Frontal cortex (tissue), 4 donors: ENCODE measurements at places on chromosomes 13 and 19. TPM values are rescaled to one million over a fixed set of nuclear protein-coding genes. Genes with fewer than 3 reads are reported as not detected.

The BABAM1 gene
- 66.9 TPM for total RNA-seq

The ZNF253 gene
- total RNA-seq = 41.2 TPM

The FAM124A gene
- 8.6 TPM for total RNA-seq

The LRP3 gene
- total RNA-seq = 93.8 TPM

The NDUFA7 gene
- 7.3 TPM for total RNA-seq

The SSC5D gene
- under 0.01 TPM for total RNA-seq

The FXYD1 gene
- total RNA-seq = not detected

The FGF22 gene
- total RNA-seq = under 0.01 TPM
